ENCODE measurements at places on chromosomes 3 and 15. TPM values are rescaled to one million over a fixed set of nuclear protein-coding genes. Genes with fewer than 3 reads are reported as not detected.
A peak's percentile ranks its signal among the peaks of the same experiment; 100 is the strongest.

GRCh38 chr15:81254916-81255290 lies 58.2 kb downstream of the IL16 start:
- DNase-seq = no peak

DNA sequence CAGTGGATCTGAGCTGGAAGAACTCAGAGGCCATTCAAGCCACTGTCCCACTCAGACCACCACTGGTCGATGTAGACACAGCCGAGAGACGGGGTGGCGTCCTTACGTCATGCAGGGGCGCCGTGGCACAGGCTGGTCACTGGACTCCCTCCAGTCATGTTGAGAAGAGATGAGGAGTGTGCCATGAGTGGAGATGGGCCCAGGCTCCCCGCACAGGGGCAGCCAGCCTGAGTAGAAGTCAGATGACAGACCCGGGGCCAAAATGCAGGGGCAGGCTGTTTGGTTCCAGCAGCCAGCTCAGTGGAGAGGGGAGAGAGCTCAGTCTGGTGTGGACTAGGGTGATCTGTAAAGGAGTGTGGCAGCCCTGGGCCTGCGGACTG lies 33.4 kb upstream of the KIF23 start:
- DNase-seq = no peak

DNA sequence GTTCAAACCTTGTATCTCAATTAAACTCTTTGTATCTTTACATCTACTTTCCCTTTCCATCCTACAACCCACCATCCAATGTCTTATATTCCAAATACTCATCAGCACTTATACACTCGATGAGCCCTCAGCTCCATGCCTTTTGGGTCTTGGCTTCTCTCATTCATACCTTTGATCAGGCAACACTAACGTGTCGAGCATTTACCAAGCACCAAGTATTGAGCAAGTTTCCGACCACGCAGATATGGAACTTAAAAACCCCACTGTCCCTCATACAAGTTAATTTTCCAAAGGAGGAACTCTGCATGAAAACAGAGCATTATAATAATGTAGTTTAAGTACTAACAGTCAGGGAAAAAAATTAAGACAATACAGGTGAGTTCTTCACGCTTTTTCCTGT lies 102.8 kb downstream of the IL1RAP start:
- no peak for DNase-seq

GRCh38 chr3:14788644-14789043 lies 30.1 kb upstream of the FGD5 start:
- DNase-seq = no peak

DNA sequence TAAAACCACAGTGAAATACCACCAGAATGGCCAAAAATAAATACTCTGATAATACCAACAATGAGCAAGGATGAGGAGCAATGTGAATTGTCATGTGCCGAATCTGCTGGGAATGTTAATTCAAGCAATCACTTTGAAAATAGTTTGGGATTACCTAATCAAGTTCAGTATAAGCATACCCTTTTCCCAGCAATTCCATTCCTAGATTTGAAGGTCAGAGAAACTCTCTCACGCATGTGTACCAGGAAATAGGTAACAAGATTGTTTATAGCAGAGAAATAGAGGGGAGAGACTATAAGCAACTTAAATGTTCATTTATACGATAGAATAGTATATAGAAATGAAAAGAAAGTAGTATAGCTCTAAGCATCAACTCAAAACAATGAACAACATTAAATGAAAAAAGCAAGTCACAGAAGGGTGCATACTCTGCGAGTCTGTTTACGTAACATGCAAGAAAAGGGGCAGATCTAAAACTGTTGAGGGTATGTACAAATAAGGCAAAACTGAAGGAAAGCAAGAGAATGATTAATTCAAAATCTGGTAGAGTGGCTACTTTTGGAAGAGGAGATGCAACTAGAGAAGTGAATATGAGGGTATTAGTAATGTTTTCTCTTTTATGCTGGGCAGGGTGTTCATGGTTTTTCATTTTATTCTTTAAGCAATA lies 27.4 kb downstream of the TMOD3 start:
- no peak for DNase-seq

DNA sequence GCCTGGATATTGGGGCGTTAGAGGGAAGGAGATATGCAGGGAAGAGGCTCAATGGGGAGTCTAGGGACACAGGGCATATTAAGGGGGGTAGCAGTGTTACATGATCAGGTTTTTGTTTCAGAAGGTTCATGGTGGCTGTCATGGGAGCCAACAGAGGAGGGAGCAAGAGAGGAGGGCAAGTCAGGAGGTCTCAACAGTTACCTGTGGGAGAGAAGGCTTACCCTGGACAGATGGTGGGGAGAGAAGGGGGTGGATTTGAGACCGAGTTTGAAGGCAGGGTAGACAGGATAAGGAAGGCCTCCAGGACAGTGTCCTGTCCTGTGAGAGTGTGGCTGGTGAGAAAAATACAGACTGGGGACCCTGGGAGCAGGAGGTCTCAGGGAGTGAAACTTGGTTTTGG lies 3.8 kb upstream of the WNT7A start:
- DNase-seq = no peak

GRCh38 chr3:9600597-9600996 lies 47.0 kb upstream of the LHFPL4 start:
- DNase-seq = peak; percentile 50

GRCh38 chr3:165459111-165459510 lies 262.9 kb upstream of the SLITRK3 start:
- no peak for DNase-seq

DNA sequence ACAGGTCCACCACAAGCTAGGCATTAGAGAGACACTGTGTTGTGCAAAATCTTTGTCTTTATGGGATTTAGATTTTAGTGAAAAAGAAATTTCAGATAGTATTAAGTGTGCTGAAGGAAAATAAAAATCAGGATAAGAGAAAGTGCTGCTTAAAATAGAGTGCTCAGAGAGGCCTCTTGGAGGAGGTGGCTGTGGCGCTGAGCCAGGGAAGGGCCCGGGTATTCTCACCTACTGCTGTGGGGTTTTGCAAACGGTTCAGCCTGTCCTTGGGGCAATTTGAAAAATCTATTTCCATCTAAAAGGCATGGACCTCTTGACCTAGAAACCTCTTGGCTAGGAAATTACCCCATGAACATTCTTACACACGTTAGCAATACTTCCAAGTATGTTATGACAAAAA lies 267.7 kb downstream of the TJP1 start:
- peak; percentile 49 for DNase-seq

GRCh38 chr3:123111640-123112039 lies 44.8 kb downstream of the PDIA5 start:
- no peak for DNase-seq

DNA sequence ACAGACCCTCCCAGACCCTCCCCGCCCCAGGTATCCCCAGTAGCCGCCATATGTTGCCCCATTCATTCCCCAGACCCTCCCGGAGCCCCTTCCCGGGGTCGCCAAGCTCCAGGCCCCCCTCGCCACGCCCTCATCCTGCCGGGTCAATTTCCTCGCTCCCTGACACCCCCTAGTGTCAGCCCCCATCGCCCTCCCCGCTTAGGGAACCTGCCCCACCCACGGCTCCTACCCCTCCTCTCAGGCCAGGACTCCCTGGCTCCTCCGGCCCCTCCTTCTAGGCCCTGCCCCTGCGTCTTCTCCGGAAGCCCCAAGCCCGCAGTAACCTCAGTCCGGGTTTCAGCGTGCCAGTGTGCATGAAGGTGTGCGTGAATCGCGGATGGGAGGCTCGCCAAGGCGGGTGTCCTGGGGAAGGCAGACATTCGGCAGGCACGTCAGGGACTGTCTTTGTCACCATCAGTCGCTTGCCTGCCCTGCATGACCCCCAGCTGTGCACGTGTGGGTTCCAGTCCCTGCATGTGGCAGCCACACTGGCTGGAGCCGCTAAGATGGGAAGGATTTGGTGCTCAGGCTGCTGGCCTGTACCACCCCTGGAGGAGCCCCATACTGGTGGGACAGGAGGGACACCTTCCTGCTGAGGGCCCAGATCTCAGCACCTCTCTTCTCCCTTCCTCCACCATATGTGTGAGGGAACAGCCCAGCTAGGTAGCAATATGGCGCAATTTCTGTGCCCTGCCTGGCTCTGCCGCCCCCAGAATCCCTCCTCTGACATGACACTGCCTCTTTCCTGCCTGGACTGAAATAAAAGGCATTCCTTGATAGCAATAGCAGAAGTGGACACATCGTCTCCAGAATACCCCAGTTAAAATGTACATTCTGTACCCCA lies 693 bp downstream of the DISP2 start:
- no peak for DNase-seq

DNA sequence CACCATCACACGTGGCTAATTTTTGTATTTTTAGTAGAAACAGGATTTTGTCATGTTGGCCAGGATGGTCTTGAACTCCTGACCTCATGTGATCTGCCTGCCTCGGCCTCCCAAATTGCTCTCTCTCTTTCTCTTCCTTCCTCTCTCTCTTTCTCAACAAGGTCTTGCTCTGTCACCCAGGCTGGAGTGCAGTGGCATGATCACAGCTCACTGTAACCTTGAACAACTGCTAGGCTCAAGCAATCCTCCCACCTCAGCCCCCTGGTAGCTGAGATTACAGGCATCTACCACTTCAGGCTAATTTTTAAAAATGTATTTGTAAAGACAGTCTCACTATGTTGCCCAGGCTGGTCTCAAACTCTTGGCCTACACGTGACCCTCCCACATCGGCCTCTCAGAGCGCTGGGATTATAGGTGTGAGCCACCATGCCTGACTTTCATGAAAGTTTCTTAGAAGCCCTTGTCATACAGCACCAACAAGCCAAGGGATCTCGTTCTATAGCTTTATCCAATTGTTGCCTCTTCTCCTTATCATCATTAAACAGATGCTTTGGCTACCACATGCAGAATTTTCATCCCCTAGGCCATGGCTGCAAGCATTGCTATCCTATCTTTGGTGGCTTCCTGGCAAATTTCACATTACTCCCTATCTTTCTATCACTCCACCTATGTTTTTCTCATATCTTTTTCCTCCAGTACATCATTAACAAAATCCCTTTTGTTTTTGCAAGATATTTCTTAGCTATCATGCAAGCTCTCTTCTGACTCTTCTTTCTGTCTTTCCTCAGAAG lies 5.7 kb downstream of the CCDC32 start:
- DNase-seq = no peak

DNA sequence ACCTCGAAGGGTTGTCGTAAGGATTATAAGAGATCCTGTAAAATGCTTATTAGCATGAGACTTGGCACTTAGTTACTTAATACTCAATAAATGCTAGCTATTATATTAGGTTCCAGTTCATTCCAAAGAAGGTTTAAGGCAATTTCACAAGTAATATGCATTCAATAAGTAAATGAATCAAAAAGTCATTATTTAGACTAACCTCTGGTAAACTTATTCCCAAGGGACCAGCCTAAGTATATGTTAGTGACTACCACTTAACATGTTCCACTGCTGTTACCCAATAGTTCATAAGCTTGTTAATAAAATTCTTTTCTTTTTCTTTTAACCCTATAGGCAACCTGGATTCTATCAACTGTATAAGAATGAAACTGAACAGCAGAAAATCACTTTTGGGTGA lies 5.1 kb downstream of the PDCD10 start:
- DNase-seq = no peak

DNA sequence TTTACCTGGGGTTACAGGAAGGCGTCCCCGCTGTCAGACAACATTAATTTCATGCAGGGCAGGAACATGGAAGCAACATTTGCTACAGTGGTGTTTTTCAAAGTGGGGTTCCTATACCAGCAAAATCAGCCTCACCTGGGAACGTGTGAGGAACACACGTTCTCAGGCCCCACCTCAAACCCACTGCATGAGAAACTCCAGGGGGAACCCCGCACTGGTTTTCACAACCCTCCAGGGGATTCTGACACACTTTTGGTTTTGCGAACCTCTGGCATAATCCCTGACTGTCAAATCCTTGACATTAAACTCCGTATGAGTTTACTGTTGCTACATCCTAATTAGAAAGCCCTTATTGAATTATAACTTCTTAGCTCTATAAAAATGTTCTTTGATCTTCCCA lies 127.7 kb downstream of the LRRK1 start:
- DNase-seq = no peak

DNA sequence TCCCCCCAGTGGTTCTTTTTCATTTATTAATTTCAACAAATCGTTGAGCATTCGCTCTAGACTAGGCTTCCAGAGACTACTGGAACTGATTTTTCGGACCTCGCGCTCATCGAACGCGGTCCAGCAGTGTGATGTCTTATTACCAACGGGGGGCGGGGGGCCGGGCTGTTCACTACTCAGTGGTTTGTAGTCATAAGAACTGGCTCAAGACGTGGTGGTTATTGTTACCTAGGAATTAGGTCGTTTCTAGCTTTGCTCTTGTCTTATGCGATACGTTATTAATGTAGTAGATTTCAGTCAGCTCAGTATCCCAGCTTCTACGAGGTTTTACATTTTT lies 858 bp downstream of the RBM5 start:
- DNase-seq = no peak

GRCh38 chr3:63979093-63979885 lies 44.0 kb downstream of the PSMD6 start:
- no peak for DNase-seq

GRCh38 chr15:89364341-89364740 lies 29.7 kb upstream of the POLG start:
- no peak for DNase-seq

DNA sequence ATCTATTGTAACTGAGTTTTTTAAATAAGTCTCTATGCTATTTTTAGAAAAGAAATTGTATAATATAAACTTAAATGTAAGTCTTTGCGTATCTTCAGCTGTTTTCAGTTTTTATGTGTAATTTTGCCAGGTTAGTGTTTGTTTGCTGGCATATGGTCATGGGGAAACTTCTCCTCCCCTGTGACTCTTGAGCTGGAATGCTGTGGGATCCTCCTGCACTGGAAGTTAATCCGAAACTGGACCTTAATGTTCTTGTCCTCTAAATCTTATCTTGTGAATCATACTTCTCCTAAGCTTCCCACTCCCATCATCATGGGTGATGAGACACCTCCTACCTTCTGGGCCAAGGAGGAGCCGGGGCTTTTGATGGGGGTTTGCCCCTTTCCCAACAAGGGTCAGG lies 52.4 kb upstream of the CHST2 start:
- no peak for DNase-seq

GRCh38 chr3:34053626-34054025 lies 255.2 kb downstream of the PDCD6IP start:
- no peak for DNase-seq

DNA sequence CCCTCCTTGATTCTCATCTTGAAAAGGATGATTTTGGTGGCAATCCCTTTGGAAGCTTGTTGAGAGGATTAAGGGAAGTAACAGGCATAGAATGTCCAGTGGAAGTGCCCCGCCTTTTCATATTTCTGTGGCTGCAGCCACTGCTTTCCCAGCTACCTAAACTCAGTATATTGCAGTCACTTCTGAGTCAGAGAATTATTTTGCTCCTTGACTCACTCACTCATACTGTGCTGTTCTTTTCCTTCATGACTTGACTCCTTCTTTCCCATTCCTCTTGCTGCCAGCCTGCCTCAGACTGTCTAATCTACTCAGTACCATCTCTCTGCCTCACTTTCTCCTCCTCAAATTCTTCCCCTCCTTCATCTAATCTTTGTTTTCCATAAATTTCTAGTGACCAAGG lies 26.5 kb upstream of the POLR2M start:
- DNase-seq = no peak

Gene TM4SF4
- total RNA-seq = not detected

Gene DNAJC13
- total RNA-seq = 30.7 TPM

Gene SAXO2
- 2.7 TPM for total RNA-seq

Gene ACSBG1
- 0.32 TPM for total RNA-seq

Gene IL17RB
- total RNA-seq = 1.6 TPM

Gene NR1I2
- not detected for total RNA-seq

Gene SV2B
- 1.2 TPM for total RNA-seq

Gene SST
- not detected for total RNA-seq

Gene MUC20
- 4.7 TPM for total RNA-seq

Gene COLQ
- total RNA-seq = 23.8 TPM

Gene KLHL6
- total RNA-seq = 2.1 TPM

Gene SPCS1
- total RNA-seq = 72.1 TPM

Gene SLC28A1
- 0.13 TPM for total RNA-seq
